PC-3 (cell line): ENCODE measurements at places on chromosomes 5 and 9.
A peak's percentile ranks its signal among the peaks of the same experiment; 100 is the strongest.

GRCh38 chr5:150496534-150496933 lies 11.4 kb upstream of the NDST1 start:
- H3K36me3 ChIP-seq = peaks cover 9% of the 10 kb centered on the region; the same call in 1 of the 2 replicates
- no peak overlapping the region for H3K4me3 ChIP-seq
- DNase-seq = no peak
- H3K27ac ChIP-seq = no peak overlapping the region
- no peaks in the 10 kb centered on the region for H3K27me3 ChIP-seq
- H3K4me1 ChIP-seq = peaks cover 32% of the 10 kb centered on the region

DNA sequence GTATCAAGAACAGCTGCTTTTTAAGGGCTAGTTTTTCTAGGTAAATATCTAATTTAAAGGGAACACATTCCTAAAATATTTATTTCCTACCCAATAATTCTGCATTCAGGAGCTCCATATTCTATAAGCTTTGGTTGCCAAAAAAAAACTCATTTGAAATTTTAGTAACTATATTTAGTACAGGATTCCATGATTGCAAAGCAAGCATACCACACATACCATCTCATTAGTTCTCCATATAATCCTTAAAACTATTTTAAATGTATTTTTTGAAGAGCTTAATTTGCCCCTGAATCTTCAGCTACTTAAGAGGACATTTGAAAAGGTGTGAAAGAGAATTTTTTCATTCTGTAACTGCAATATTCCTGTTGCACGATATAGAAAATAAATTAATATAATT lies 877.0 kb downstream of the NR2F1-AS1 start:
- peaks cover 4% of the 10 kb centered on the region; the same call in 1 of the 2 replicates for H3K4me1 ChIP-seq
- H3K27ac ChIP-seq = no peak overlapping the region
- H3K36me3 ChIP-seq = no peaks in the 10 kb centered on the region
- no peaks in the 10 kb centered on the region for H3K27me3 ChIP-seq
- no peak overlapping the region for H3K4me3 ChIP-seq

- no peaks in the 10 kb centered on the region for H3K4me1 ChIP-seq
- no peak for DNase-seq
- H3K4me3 ChIP-seq = no peak overlapping the region
- no peaks in the 10 kb centered on the region for H3K27me3 ChIP-seq
These were observed 119.9 kb upstream of the PRR16 start for GRCh38 chr5:120344181-120344580.

- H3K4me1 ChIP-seq = no peaks in the 10 kb centered on the region
- H3K27ac ChIP-seq = no peak overlapping the region
- no peaks in the 10 kb centered on the region for H3K27me3 ChIP-seq
- no peaks in the 10 kb centered on the region for H3K36me3 ChIP-seq
These were observed 242.4 kb upstream of the ATP10B start for GRCh38 chr5:161094411-161094810.

DNA sequence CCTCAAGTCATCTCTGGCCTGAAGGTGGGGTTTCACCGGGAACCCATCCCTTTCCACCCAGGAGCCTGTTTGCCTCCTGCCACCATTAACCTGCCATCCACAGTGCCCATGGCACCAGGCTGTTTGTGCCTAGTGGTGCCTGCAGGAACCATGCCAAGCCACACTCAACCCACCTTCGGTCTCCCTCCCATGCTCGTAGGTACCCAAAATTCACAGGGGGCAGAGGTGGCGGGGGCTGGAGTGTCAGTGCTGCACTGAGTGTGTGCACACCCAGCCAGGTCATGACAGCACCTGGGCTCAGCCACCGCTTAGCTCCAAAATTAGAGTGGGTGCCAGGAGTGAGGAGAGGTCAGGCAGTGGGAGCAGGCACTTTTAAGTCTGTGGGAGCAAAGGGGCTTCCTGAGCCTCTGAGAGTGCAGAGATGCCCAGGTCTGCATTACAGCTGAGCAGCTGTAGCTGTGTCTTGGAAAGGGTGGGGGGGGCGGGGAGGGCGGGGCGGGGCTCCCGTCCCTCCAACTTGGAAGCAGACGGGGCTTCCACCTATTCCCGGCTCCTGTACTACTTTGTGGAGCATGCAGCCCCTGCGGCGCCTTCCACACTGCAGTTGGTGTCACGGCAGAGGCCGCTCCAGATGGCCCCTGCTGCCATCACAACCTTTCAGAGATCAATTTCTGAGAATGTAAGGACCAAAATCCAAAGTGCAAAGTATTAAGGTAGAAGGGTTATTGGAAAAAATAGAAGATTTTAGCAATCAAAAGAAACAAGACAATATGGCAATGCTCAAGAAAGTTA lies 2396.8 kb upstream of the C9orf72 start:
- no peaks in the 10 kb centered on the region for H3K27me3 ChIP-seq
- no peak for DNase-seq
- no peaks in the 10 kb centered on the region for H3K36me3 ChIP-seq
- no peak overlapping the region for H3K4me3 ChIP-seq

- no peaks in the 10 kb centered on the region for H3K27me3 ChIP-seq
- peaks cover 42% of the 10 kb centered on the region for H3K4me1 ChIP-seq
- no peak overlapping the region for H3K4me3 ChIP-seq
- DNase-seq = peak; percentile 95
These were observed 22.3 kb downstream of the PSMB7 start for GRCh38 chr9:124392871-124393460.

DNA sequence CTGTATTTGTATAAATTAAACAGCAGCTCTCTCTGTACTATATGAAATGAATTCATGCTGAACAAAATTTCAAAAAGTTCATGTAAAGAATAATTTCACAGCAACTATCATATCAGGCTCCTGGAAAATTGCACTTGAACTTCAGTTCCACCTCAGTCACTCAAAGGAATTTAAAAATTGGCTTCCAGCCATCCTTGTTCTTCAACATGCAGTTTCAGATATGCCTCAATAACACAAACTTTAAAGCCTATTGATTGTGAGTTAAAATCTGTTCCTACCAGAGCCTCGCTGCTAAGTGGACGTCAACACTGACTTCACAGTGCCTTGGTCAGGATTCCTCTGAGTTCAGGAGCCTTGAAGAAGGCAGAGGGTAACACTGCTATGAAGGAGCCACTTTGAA lies 418.7 kb upstream of the WWC1 start:
- DNase-seq = no peak
- H3K4me3 ChIP-seq = no peak overlapping the region
- peaks cover 54% of the 10 kb centered on the region for H3K27me3 ChIP-seq
- H3K4me1 ChIP-seq = no peaks in the 10 kb centered on the region

- H3K4me3 ChIP-seq = peak within 1 kb of the TSS; percentile 89
- peak within 1 kb of the TSS; percentile 25; the same call in 1 of the 2 replicates for H3K27ac ChIP-seq
- H3K27me3 ChIP-seq = no peaks in the 10 kb centered on the region
- H3K4me1 ChIP-seq = peaks cover 5% of the 10 kb centered on the region; the same call in 1 of the 2 replicates
- DNase-seq = peak; percentile 38
- no peaks in the 10 kb centered on the region for H3K36me3 ChIP-seq
These were observed at the start of gene F2R for GRCh38 chr5:76715736-76716455. TSS of gene F2R (plus strand) at chr5:76716126. CDS start at chr5:76716308, 182 bp downstream.

DNA sequence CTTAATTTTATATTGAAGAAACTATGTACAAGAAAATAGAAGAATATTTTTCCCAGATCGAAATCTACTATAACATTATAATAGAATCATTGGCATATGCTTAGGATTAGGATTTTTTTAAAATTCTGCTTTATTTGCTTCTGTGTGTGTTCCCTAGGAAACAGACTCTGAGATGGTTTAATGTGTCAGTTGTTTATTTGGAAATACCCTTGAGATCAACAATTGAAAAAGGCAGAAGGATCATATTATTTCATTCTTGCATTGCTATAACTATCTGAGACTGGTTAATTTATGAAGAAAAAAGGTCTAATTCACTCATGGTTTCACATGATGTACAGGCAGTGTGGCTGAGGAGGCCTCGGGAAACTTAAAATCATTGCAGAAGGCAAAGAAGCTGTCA lies 622.6 kb downstream of the PRR16 start:
- no peaks in the 10 kb centered on the region for H3K27me3 ChIP-seq
- no peaks in the 10 kb centered on the region for H3K4me1 ChIP-seq
- no peaks in the 10 kb centered on the region for H3K36me3 ChIP-seq

DNA sequence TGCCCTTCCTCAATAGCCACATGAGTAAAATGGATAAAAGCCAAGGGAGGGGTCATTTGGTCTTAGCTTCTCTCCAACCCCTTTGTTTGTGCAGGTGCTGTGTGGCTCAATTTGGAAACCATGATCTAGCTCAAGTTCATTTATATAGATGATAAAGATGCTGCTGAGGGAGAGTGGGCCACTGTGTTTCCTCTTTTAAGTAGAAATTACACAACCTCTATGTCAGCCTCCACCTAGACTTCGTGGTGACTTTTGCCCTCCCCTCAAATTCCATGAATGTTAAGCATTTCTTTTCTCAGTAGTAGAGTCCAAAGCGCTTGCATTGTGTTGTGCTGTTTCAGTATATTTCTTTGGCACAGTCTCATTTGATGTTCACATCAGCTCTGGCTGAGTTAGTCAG lies 241.4 kb downstream of the ARHGAP26 start:
- no peaks in the 10 kb centered on the region for H3K36me3 ChIP-seq
- no peak for DNase-seq
- peaks cover 18% of the 10 kb centered on the region for H3K4me1 ChIP-seq
- H3K27ac ChIP-seq = peak overlapping the region; percentile 87; the same call in 1 of the 2 replicates
